Stimulated activated CD8-positive, alpha-beta memory T cell treated with anti-CD3 and anti-CD28 coated beads, Interleukin-2, amount 100 ng/mL, for 1 hour (primary cell): ENCODE measurements at places on chromosomes 1 and 21.

GRCh38 chr1:216032284-216032683 lies 391.0 kb downstream of the USH2A start:
- no peak for DNase-seq

GRCh38 chr1:58412071-58412580 lies 134.4 kb downstream of the OMA1 start:
- no peak for DNase-seq

DNA sequence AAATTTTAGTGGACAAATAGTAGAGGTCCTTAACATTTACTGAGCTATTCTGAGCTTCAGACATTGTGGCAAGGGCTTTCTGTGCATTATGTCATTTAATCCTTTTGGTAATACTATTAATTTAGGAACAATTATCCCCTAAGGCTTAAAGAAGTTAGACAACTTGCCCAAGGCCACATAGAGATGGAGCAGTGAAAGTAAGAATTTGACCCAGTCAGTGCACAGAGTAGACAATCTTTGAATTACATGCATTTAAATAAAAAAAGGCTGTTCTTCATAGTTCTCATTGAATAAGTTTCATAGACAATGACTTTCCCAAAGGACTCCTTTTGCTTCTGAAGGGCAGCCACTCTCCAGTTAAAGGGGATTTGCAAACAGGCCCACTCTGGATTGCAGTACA lies 142.7 kb downstream of the RUNX1 start:
- no peak for DNase-seq

DNA sequence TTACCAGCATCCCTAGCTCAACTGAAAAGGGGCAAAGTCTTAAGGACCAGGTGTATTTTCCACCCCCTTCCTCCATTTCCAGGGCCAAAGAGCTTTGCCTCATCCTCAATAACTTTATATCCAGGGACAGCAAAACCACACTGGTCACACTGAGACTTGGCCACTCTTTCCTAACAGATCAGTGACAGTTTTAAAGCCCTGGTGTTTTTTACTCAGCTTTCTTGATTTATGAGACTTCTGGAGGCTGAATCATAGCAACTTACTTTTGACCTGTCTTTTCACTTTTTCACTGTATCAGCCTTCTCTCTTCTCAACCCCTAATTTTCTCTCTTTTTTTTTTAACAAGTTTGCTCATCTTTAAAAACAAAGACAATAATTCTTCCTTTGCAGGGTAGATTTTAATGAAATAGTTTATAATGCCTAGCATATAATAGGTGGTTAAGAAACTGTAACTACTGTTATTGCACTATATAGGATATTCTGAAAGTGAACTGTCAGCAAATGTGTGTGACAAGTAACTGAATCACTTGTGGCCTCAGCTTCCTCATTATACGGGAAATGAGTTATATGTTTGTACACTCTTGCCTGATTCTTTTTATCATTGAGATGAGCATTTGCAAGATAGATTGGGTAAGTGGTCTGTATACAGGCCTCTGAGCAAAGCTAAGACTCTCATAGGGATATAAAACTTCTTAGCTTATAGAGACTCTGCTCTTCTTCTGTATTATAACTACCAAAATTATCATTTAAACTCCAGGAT lies 19.7 kb upstream of the DYNLT5 start:
- no peak for DNase-seq

DNA sequence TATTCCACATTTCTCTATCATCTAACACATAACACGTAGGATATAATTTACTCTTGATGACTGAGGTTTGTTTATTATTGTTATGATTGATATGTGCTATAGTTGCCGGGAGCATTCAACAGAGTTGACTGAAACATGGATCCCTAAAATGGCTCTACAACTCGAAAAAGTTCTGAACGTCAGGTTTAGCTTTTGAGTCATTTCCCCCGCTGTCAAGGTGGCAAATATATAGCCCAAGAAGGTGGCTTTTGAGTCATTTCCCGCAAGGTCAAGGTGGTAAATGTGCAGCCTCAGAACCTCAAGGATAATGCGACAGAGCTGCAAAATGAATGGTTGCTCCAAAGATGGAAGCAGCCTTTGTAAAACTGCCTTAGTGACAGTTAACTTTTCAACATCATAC lies 104.0 kb downstream of the NIBAN1 start:
- DNase-seq = no peak

DNA sequence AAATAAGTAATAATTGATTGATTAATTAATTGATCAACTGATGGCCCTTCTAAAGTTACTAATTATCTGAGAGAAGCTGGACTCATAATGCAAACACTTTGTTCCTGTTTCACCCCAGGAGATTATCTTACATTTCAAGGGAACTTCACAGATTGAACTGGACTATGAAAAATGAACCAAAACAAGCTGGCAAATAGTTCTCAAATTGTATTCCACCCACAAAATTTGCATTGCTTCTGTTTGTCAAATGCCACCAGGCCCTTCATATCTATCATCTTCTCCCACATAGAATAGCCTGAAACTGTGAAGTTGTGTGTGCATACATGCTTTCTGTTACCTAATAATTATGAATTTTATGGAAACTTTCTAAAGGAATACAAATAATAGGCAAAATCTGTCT lies 104.0 kb downstream of the ZNF281 start:
- no peak for DNase-seq

- DNase-seq = no peak
Observed at GRCh38 chr1:21308330-21308729, 18.1 kb upstream of the ECE1 start.

GRCh38 chr1:31793586-31794285 lies 22.1 kb downstream of the SPOCD1 start:
- no peak for DNase-seq

- no peak for DNase-seq
Observed at GRCh38 chr1:79660129-79660528, 653.6 kb upstream of the ADGRL4 start.

DNA sequence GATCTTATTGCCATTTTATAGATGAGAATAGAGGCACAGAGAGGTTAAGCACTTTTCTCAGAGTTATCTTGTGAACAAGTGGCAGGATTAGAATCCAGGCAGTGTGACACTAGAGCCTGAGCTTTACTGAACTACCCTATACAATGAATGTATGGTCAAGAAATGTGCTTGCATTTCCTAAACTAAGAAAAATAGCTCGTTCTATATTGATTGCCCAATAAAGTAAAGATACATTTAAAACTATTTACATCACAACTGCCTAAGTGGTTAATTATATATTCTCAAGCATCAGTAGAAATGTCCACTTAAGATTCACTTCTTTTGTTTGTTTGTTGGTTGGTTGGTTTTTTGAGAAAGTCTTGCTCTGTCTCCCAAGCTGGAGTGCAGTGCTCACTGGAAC lies 91.6 kb downstream of the ZFYVE9 start:
- no peak for DNase-seq

DNA sequence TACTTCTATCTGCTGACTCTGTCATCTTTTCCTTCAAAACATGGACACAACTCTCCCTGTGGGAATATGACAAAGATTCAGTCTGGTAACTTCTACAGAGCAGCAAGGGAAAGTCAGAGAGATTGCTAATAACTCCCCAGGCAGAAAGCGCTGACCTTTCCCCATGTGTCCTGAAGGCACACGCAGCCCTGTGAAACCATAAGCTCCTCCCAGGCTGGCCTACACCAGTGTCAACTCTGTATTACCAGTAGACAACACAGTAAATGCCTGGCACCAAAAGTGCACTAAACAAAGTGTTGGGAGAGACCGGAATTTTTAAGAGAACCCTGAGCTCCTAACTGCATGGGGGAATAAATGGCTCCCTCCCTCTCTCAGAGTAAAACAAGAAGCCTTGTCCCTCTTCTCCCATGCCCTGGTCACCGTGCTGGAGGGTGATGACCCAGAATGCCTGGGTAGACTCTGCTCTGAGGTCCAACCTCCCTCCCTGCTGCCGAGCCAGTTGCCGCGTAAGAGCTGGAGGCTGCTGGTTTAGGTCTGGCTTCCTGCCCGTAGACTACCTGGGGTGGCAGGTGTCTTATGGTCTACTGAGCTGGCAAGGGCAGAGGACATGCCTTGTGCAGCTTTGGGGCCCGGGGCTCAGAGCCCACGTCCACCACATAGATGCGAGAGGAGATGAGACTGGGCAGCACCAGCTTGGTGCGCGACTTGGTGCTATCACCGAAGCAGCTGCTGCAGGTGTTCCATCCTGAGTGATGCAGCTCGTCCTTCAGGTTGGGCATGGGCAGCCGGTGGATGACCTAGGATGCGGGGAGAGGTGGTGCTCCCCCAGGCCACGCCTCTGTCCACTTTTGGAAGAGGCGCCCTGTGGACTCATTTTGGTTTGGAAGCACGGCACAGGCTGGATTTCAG lies 3.9 kb downstream of the SELENBP1 start:
- DNase-seq = no peak

GRCh38 chr1:218585511-218586184 lies 240.5 kb downstream of the TGFB2 start:
- no peak for DNase-seq

- no peak for DNase-seq
Observed at GRCh38 chr1:92854101-92854785, 22.4 kb downstream of the RPL5 start.

- no peak for DNase-seq
Observed at GRCh38 chr1:180192172-180192571, 37.5 kb downstream of the QSOX1 start.

DNA sequence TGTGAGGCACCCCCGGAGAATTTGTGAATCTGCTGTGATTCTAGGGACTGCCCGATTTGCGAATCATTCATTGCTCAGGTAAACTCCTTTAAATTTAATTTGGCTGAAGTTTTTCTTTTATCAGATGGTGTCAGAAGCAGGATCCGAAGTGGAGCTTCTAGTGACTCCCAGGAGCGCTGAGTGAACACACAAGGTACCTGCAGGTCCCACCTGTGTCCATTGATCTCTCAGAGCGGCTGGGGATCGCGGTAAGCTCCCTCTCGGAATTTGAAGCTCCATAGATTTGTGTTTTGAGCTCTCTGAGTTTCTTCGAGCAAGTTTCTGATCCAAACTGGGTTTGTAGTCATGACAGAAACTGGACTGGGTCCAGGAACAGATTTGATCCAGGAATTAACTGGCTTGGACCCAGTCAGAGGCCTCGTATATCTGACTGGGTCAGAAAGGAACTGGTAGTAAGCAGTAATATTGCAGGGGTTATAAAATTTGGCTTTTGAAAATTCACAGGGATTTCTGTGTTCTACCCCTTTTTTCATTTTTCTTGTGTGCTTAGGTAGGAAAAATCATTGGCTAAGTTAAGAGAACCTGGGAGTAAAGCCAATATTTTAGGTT lies 56.2 kb upstream of the EDEM3 start:
- no peak for DNase-seq

GRCh38 chr1:94698759-94699502 lies 121.2 kb upstream of the SLC44A3 start:
- no peak for DNase-seq

DNA sequence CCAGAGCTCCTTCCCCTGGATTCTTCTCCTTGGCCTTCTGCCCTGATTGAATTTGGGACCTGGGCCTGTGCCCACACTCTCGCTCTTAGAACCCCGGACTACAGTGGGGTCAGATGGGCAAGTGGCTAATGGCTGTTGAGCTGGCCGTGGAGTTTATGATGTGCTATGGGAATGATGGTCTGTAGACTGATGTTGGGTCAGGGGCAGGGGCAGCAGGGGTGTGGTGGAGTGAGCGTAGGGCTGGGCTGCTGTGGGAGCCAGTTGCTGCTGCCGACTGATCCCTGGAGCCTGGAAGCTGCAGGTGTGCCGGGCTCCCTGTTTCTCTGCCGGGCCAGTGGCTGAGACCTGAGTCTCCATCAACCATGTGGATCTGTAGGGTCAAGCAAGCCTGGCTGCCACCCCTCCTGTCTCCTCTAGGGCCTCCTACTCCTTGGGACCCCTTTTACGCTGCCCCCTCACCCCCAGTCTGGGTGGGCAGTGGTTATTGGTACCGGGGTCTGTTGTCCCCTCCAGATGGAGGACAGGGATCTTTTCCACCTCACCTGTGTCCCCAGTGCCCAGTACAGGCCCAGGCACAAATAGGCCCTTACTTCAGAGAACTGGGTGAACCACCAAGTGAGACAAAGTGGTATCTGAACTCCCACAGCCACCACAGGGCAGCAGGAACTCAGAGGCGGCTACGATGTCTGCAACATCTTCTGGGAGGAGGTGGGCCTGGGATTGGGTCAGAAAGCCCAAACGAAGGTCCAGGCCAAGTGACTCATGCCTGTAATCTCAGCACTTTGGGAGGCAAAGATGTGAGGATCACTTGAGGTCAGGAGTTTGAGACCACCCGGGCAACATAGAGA lies 5.1 kb downstream of the PODN start:
- no peak for DNase-seq

- no peak for DNase-seq
Observed at GRCh38 chr1:198679535-198680173, 40.8 kb downstream of the PTPRC start.

DNA sequence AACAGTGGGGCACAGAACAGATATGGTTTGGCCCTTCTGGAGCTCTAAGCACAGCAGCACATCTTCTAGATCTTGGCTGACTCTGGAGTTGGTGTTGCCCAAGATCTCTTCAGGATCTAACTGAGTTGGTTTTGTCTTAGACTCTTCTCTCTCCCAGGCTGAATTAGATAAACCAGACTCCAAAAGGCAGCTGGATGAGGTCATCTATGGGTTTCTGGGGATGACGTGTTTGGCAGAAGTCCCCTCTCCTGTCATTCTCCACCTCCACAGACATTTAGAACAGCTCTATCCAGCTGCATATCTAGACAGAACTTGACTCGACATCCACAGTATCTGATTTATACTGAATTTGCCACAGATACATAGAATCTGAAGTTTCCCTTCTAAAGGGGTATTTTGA lies 75.3 kb downstream of the ST6GALNAC5 start:
- no peak for DNase-seq

DNA sequence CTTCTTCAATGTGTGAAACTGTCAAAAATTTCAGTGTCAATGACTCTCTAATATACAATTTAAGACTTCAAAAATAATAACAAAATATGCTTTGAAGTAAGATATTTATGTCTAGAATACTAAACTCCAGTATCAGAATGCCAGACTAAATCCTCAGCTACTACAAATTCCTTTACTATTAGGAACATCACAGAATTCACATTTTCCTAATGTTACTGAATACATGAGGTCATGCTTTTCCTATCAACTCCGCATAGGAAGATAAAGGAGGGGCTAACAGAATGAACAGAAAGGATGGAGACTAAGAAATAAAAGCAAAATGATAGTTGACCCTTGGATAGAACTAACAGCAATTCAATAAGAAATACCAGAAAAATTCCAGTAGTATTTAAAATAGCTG lies 292.7 kb downstream of the SDCCAG8 start:
- no peak for DNase-seq

DNA sequence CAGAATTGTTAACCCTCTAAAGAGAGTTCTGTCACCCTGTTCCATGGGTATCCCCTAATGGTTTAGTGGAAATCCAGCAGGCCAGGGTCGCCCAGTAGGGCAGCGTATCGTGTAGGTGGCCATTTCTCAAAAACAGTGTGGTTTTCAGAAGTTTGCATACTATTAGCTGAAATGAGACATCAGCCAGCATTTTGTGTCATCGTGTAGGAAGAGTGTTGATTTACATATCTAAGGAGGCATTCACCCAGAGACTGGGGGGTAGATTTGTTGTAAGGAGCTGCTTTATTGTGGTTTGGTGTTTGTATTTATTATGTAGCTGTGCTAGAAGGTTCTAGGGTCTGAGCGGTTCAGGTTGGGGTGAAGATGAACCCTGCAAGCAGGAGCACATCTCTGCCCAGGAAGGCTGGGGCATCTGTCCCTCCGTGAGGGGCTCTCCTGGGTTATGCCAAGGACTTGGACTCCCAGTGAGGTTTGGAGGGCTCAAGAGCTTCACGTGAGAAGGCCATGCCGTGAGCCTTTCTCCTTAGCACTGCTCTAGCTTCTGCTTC lies 174.4 kb downstream of the PGBD5 start:
- DNase-seq = no peak
